ENCODE measurements at places on chromosomes 3 and 15. TPM values are rescaled to one million over a fixed set of nuclear protein-coding genes. Genes with fewer than 3 reads are reported as not detected.

Gene TM6SF1
- 1.1 TPM for total RNA-seq

Gene ADGRG7
- not detected for total RNA-seq

Gene BLM
- 7.7 TPM for total RNA-seq

Gene ROPN1B
- 8.8 TPM for total RNA-seq

Gene TRH
- total RNA-seq = not detected

Gene MAP2K5
- 5.5 TPM for total RNA-seq

Gene PLA2G4D
- 0.10 TPM for total RNA-seq

Gene CXCR6
- not detected for total RNA-seq

Gene MUSTN1
- total RNA-seq = not detected

Gene NR1D2
- total RNA-seq = 23.0 TPM

Gene ATP13A5
- total RNA-seq = not detected

Gene CHL1
- not detected for total RNA-seq

Gene SLC2A2
- total RNA-seq = 0.12 TPM

Gene GHSR
- total RNA-seq = not detected

Gene KCNH8
- not detected for total RNA-seq

Gene TMED3
- 192 TPM for total RNA-seq

Gene PLSCR2
- total RNA-seq = not detected

Gene DISP2
- total RNA-seq = 0.49 TPM

Gene DPPA2
- total RNA-seq = not detected

Gene ARL14
- total RNA-seq = 3.0 TPM

Gene POTEB
- total RNA-seq = not detected

Gene CELSR3
- 5.2 TPM for total RNA-seq

Gene CCR9
- total RNA-seq = not detected

Gene TERC
- 110 TPM for total RNA-seq

Gene HMG20A
- 23.6 TPM for total RNA-seq

Gene SENP7
- total RNA-seq = 7.8 TPM

Gene CCDC80
- total RNA-seq = 136 TPM

Gene EHHADH
- total RNA-seq = 4.5 TPM

Gene GOLGA8N
- 0.15 TPM for total RNA-seq

Gene CILP
- not detected for total RNA-seq

Gene SLC28A2
- total RNA-seq = not detected

Gene BTLA
- total RNA-seq = not detected

Gene TJP1
- total RNA-seq = 45.2 TPM

Gene CLDN11
- 39.0 TPM for total RNA-seq

Gene EFCAB12
- total RNA-seq = not detected

Gene PP2D1
- not detected for total RNA-seq

Gene GOLGA6A
- not detected for total RNA-seq

Gene NOX5
- total RNA-seq = 1.1 TPM

Gene CLDN1
- total RNA-seq = 1.8 TPM

Gene CLRN1
- total RNA-seq = not detected

Gene TAMM41
- total RNA-seq = 6.5 TPM

Gene HTR3E
- not detected for total RNA-seq

Gene NISCH
- 15.8 TPM for total RNA-seq

Gene CAMK2N2
- 1.1 TPM for total RNA-seq

Gene LRRN1
- total RNA-seq = 1.6 TPM

Gene DPPA4
- not detected for total RNA-seq

Gene TGM5
- total RNA-seq = not detected

Gene PLCB2
- total RNA-seq = not detected

Gene GATA2
- total RNA-seq = 36.3 TPM

Gene KCNMB2
- 7.9 TPM for total RNA-seq

Gene TLR9
- not detected for total RNA-seq

Data from M059J (cell line).